ENCODE measurements at places on chromosomes 11 and 22. TPM values are rescaled to one million over a fixed set of nuclear protein-coding genes. Genes with fewer than 3 reads are reported as not detected.

DNA sequence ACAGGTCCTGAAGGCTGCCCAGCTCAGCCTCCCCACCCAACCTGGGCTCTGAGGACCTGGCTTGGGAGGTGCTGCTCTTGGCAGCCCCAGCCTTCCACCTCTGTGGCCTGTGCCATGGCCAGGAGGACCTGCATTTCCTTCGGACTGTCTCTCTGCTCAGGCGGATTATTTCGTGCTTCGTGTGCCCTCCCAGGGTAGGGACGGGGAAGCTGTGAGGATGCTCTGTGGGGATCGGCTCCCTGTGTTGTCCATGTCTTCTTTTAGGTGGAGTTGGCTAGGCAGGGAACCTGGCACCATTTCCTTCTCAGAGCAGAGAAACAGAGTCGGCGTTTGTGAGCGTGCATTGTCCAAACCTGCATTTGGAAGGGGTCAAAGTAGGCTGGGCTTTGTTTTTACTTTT, 34.1 kb downstream of the BCR start:
- no peak for DNase-seq
- H3K36me3 ChIP-seq, result no peaks in the 10 kb centered on the region
- no peak overlapping the region for H3K27ac ChIP-seq
- peaks cover 30% of the 10 kb centered on the region for H3K4me1 ChIP-seq

GRCh38 chr11:84383576-84383975, 1097.4 kb upstream of the CCDC90B start:
- no peak overlapping the region for H3K27ac ChIP-seq
- no peak for DNase-seq
- H3K36me3 ChIP-seq, result no peaks in the 10 kb centered on the region
- H3K4me1 ChIP-seq, result no peaks in the 10 kb centered on the region

Gene IGLL1
- total RNA-seq, result not detected

DNA sequence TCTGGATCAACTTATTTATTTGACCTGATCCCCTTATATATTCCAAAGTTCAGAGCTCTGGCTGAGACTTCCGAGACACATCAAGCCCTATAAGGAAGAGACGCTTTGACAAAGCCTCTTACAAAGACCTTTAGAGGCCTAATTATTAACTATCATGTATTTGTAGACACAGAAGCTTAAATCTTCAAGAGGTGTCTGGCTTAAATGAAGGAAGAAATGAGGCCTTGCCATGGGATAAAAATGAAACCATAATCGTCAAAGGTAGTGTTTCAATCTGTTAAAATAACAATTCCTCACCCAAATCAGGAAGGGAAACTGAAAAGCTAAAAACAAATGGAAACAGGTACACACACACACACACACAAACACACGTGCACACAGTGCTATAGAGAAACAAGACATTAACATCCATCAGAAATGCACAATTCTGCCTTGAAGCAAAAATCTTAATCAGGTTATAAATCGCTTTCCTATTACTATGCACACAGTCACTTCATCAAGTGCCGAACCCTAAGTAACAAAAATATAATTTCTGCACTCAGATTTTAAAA, 50.2 kb downstream of the PITPNB start:
- no peaks in the 10 kb centered on the region for H3K27me3 ChIP-seq
- peak overlapping the region; percentile 98 for H3K27ac ChIP-seq
- peaks cover 23% of the 10 kb centered on the region for H3K4me1 ChIP-seq

Gene DAGLA
- total RNA-seq, result 0.90 TPM

- no peak overlapping the region for H3K4me3 ChIP-seq
- no peaks in the 10 kb centered on the region for H3K4me1 ChIP-seq
- peaks cover 2% of the 10 kb centered on the region for H3K27me3 ChIP-seq
- DNase-seq, result no peak
Observed at GRCh38 chr22:25182131-25183110, 17.2 kb upstream of the CRYBB3 start.

GRCh38 chr11:69983571-69983877, 94.6 kb upstream of the ANO1 start:
- H3K27ac ChIP-seq, result peak overlapping the region; percentile 85
- H3K27me3 ChIP-seq, result no peaks in the 10 kb centered on the region
- H3K4me3 ChIP-seq, result no peak overlapping the region
- H3K4me1 ChIP-seq, result peaks cover 30% of the 10 kb centered on the region
- no peak for DNase-seq

DNA sequence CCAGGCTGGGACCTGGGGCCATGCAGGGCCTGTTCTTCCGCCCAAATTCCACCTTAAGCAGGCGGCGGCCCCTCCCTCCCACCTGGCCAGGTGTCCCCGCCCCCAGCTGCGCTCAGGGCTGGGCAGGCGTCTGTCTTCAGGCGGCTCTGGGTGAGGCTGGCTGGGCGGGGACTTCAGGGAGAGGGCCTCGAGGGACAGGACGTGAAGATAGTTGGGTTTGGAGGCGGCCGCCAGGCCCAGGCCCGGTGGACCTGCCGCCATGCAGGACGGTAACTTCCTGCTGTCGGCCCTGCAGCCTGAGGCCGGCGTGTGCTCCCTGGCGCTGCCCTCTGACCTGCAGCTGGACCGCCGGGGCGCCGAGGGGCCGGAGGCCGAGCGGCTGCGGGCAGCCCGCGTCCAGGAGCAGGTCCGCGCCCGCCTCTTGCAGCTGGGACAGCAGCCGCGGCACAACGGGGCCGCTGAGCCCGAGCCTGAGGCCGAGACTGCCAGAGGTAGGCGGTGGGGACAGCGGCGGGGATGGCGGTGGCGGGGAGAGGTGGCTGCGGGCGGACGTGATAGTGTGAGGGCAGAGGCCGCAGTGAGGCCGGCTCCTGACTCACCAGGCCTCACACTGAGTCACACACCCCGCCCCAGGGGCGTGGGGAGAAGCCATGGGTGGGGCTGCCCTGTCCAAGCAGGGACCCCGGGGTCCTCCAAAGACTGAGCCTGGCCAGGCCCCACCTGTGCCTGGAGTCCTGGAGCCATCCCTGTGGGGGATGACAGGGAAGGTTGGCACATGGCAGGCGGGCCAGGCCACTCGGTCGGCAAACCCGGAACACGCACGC, at the start of gene PKP3:
PKP3 (plus strand) TSS at position 176 of the 824 bp plus-strand sequence; CDS start at position 260, 84 bp downstream.
- peak; percentile 60 for DNase-seq
- peak within 1 kb of the TSS; percentile 63 for H3K27ac ChIP-seq
- no peak within 1 kb of the TSS for H3K4me3 ChIP-seq

DNA sequence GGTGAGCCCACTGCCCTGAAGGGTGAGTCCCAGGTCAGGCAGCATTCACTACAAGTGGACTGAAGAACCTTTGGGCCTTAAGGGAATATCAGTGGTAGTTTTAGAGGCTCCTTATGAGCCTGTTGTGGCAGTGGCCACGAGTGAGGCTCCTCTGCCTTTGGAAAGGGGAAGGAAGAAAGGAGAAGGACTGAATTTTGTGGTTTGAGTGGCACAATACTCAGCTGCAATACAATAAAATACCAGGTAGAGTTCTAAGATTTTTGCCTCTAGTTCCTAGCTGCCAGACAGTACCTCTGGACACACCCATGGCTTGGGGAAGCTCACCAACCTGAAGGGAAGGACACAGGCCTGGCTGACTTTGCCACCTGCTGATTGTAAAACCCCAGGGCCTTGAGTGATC, 260.9 kb downstream of the DYNC2H1 start:
- H3K4me3 ChIP-seq, result no peak overlapping the region
- no peaks in the 10 kb centered on the region for H3K4me1 ChIP-seq
- H3K27me3 ChIP-seq, result no peaks in the 10 kb centered on the region
- peaks cover 4% of the 10 kb centered on the region for H3K36me3 ChIP-seq
- H3K27ac ChIP-seq, result no peak overlapping the region

Gene CD248
- 19.5 TPM for total RNA-seq

Gene TUB
- 12.9 TPM for total RNA-seq

- H3K4me3 ChIP-seq, result no peak overlapping the region
- peaks cover 68% of the 10 kb centered on the region for H3K27me3 ChIP-seq
- H3K4me1 ChIP-seq, result no peaks in the 10 kb centered on the region
Observed at GRCh38 chr11:120295099-120295498, 30.0 kb upstream of the TLCD5 start.

Gene KRTAP5-8
- not detected for total RNA-seq

Gene LYVE1
- total RNA-seq, result not detected

DNA sequence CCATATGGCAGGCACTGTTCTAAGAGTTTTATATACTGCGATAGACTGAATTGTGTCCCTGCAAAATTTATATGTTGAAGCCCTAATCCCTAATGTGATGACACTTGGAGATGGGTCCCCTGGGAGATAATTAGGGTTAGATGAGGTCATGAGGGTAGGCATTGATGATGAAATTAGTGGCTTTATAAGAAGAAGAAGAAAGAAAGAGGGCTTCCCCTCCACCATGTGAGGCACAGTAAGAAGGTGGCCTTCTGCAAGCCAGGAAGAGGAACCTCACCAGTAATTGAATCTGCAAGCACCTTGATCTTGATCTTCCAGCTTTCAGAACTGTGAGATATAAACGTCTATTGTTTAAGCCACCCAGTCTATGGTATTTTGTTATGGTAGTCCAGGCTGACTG, 46.6 kb upstream of the TENM4 start:
- H3K27me3 ChIP-seq, result peaks cover 19% of the 10 kb centered on the region
- no peak for DNase-seq
- no peaks in the 10 kb centered on the region for H3K4me1 ChIP-seq
- no peak overlapping the region for H3K4me3 ChIP-seq
- no peaks in the 10 kb centered on the region for H3K36me3 ChIP-seq

DNA sequence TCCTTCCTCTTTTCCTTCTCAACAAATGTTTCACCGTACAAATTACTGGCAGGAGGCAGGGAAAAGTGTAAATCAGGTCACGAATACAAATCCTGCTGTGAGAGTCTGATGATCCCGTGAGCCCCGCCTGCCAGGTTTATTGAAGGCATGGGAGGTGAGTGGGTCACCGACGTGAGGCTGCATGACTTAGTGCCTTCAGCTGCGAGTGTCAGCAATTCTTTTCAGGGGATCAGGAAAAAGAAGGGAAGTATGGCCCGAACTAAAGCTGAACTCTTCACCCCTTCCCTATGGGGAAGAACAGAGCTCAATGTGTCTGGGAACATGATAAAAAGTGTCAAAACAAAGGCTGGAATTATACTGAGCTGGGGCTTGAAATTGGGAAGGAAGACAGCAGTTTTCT, 166.2 kb downstream of the OPCML start:
- H3K4me3 ChIP-seq, result no peak overlapping the region
- no peaks in the 10 kb centered on the region for H3K36me3 ChIP-seq
- H3K27ac ChIP-seq, result no peak overlapping the region
- no peak for DNase-seq
- no peaks in the 10 kb centered on the region for H3K4me1 ChIP-seq

- H3K4me1 ChIP-seq, result peaks cover 6% of the 10 kb centered on the region
- DNase-seq, result no peak
- H3K27me3 ChIP-seq, result no peaks in the 10 kb centered on the region
- no peak overlapping the region for H3K4me3 ChIP-seq
- no peak overlapping the region for H3K27ac ChIP-seq
Observed at GRCh38 chr11:28535677-28536076, 427.5 kb downstream of the METTL15 start.

- no peaks in the 10 kb centered on the region for H3K36me3 ChIP-seq
- H3K4me1 ChIP-seq, result 0 out of 2 replicates have a peak, but pooled peaks cover 2% of the 10 kb centered on the region
- H3K27ac ChIP-seq, result no peak overlapping the region
- H3K4me3 ChIP-seq, result no peak overlapping the region
- no peaks in the 10 kb centered on the region for H3K27me3 ChIP-seq
Observed at GRCh38 chr11:86670181-86670580, 2.2 kb downstream of the ME3 start.

Gene OR8A1
- total RNA-seq, result not detected

Gene HEPN1
- not detected for total RNA-seq

Gene KDM4D
- total RNA-seq, result 0.90 TPM

Gene SPDYC
- not detected for total RNA-seq

DNA sequence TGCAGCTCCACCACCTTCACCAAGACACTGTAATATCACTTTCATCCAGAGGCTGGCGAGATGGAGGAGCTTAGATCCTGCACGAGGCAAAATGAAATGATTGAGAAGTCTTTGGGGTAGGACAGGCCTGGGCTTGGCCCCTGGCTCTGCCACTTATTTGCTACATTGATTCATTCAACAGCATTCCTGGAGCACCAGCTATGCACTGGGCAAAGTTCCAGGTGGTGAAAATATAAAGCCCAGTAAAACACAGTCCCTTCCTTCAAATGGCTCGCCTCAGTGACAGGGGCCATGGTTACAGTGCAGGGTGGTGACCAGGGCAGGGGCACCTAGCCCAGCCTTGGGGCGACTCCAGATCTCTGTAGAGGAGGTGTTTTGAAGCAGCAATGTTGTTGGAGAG, 19.7 kb downstream of the ALX4 start:
- H3K27ac ChIP-seq, result no peak overlapping the region
- H3K4me3 ChIP-seq, result no peak overlapping the region
- peaks cover 22% of the 10 kb centered on the region for H3K27me3 ChIP-seq
- H3K4me1 ChIP-seq, result 0 out of 2 replicates have a peak, but pooled peaks cover 2% of the 10 kb centered on the region

Gene NPAS4
- total RNA-seq, result under 0.01 TPM

DNA sequence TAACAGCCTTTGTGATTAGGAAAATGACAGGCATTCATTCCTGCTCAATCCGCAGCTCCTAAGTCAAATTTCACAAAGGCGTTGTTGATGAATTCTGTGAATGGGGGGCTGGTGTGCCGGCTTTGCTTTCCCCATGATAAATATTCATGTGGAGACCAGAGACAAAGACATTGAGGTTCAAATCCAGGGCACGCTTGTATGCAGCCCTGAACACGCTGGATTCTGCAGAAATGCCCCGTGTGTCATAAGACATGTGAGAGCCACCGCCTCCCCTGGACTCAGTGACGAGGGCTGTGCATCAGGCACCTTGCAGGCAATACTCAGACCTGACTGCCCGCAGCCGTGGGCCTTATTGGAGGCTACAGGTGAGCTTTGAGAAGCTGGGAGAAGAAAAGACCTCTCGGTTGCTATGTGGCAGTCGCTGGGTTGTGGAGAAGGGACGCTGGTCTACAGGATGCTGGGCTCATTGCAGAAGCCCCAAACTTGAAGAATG, 906.2 kb downstream of the BRD1 start:
- H3K4me1 ChIP-seq, result no peaks in the 10 kb centered on the region
- no peaks in the 10 kb centered on the region for H3K27me3 ChIP-seq
- H3K36me3 ChIP-seq, result no peaks in the 10 kb centered on the region
- no peak for DNase-seq

- peaks cover 6% of the 10 kb centered on the region for H3K4me1 ChIP-seq
- no peak overlapping the region for H3K4me3 ChIP-seq
- H3K27me3 ChIP-seq, result no peaks in the 10 kb centered on the region
- H3K36me3 ChIP-seq, result no peaks in the 10 kb centered on the region
- H3K27ac ChIP-seq, result no peak overlapping the region
Observed at GRCh38 chr11:111770581-111771134, 4.5 kb upstream of the PPP2R1B start.
